Kidney capillary endothelial cell (primary cell): ENCODE measurements at places on chromosomes 1 and 21.

DNA sequence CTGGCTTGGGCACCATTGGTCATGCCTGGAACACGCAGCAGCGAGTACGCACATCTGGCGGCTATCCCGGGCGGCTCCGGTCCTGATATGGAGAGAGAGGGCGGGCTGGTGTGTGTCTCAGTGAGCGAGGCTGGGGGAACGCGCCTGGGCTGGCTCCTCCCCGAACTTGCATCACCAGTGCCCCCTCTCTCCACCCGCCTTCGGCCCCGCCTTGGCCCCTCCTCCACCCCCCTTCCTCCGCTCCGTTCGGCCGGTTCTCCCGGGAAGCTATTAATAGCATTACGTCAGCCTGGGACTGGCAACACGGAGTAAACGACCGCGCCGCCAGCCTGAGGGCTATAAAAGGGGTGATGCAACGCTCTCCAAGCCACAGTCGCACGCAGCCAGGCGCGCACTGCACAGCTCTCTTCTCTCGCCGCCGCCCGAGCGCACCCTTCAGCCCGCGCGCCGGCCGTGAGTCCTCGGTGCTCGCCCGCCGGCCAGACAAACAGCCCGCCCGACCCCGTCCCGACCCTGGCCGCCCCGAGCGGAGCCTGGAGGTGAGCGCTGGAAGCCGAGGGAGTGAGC, at the start of gene ATF3:
TSS of gene ATF3 (plus strand) at position 370 of the 567 bp plus-strand sequence. CDS start 6,261 bp downstream, outside the sequence.
- peak; percentile 93 for DNase-seq

DNA sequence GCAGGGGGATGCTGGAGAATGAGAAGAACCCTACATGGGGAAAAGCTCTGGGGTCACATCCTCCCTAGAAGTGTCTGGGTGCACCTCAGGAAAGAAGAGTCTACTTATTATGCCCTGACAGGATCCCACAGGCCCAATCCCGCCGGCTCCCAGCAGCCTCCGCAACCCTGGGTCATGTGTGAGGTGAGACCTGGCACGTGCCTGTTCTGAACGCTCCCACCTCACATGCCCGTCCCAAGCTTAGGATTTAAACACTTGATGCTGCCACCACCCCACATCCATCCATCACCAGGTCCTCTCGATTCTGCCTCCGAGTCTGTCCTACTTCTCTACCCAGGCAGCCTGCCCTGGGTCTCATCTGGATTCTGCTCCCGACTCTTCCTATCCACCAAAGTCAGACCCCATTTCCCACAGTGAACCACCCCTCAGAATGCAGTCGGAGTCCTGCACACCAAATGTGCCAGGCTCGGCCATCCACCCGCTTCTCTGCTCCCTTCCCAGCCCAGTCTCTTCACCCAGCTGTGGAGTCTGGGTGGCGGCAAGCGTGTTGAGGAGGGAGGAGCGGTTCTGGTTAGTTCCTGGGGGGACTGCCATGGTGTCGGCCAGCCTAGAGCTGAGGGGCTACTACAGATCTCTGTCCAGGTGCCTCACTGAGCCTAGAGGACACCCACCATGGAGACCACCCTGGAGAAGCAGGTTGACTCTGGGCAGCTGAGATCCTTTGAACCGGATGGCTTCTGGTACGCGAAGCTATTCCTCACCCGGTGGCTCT, 23.9 kb downstream of the SLC2A1 start:
- no peak for DNase-seq

DNA sequence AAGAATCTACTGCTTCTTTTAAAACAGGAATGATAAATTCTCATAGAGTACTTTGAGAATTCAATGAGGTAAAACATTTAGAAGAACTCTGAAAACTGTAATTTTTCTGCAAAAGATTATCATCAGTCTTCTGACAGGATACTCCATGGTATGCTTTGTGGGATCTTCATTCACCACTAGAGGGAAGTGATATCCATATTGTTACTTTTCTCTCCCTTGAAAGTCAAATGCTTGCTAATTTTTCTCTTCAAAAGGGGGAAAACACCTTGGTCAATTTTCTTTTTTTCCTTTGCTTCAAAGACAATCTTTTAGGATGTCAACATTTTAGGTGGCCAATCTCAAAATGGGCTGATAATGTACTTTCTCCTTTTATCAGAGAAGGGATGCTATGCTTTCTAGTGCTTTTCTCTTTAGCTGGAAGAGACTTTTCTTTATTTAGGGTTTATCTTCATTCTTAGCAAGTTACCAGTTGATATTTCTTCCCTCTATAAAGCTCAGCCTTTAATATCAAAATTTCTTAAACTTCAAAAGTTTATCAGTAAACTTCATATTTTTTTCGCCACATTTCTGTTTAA, 95.5 kb downstream of the NEGR1 start:
- peak; percentile 16 for DNase-seq

DNA sequence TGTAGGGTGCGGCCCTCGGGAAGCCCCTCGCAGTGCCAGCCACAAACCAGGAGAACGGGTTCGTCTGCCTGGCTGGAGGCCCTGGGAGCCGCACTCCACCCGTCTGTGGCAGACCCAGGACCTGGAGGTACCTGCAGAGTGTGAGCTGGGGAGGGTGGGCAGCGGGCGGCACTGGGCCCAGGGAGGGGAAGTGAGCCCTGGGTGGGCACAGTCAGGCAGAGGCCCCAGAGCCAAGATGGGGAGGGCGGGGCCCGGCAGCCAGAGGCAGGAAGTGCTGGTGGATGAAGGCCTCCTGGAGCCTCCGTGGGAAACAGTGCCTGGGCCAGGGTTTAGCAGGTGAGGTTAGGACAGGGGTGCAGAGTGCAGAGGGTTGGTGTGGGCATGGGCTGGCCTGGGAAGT, 4.0 kb upstream of the PEX10 start:
- DNase-seq, result no peak

- no peak for DNase-seq
Observed at GRCh38 chr1:204232526-204232925, 18.7 kb upstream of the GOLT1A start.

- no peak for DNase-seq
Observed at GRCh38 chr1:97047421-97047793, 325.8 kb downstream of the PTBP2 start.

GRCh38 chr1:175600721-175601440, 142.5 kb downstream of the TNR start:
- no peak for DNase-seq

- peak; percentile 26 for DNase-seq
Observed at GRCh38 chr1:214281720-214282629, 1.0 kb downstream of the SMYD2 start.

DNA sequence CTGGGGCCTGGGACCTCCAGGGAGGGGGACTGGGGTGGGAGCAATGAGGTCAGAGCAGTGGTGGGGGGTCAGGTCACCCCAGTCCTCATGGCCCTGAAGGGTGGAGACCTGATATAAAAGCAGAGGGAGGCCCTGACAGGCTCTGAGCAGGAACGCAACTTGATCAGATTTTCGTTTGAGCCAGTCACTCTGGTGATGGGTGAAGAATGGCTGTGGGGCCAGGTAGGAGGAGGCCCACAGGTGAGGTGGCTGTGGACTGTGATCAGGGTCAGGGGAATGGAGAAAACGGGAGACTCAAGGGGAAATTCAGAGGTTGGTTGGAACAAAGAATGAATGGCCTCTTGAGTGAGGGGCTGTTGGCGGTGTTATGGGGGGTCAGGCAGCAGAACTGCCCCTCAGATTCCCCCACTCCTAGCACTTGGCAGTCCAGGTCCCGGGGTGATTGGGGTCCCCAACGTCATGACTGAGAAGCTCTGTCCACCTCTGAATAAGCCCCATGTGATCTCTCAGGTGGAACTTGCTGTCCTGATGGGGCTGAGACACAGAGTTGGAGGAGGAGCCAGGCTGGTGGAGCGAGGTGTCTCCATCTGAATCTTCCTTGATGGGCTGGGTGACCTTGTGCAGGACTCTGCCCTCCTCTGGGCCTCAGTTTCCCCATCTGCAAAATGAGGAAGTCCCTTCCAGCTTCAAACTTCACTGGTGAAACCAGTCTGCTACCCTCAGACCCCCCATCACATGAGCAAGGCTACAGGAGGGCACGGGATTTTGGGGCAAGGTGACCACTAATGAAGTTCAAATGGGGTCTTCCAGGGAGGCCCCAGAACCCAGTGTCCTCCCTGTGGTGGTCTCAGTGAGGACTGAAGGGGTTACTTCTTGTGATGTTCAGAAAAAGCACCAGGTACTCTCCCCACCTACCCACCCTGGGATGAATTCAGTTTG, 683.0 kb downstream of the MATN1 start:
- no peak for DNase-seq
